H4 (cell line): ENCODE measurements at places on chromosomes 11 and 22. TPM values are rescaled to one million over a fixed set of nuclear protein-coding genes. Genes with fewer than 3 reads are reported as not detected.

- DNase-seq, result peak; percentile 47
These were observed 18.4 kb downstream of the SELENOO start for GRCh38 chr22:50218996-50219727.

DNA sequence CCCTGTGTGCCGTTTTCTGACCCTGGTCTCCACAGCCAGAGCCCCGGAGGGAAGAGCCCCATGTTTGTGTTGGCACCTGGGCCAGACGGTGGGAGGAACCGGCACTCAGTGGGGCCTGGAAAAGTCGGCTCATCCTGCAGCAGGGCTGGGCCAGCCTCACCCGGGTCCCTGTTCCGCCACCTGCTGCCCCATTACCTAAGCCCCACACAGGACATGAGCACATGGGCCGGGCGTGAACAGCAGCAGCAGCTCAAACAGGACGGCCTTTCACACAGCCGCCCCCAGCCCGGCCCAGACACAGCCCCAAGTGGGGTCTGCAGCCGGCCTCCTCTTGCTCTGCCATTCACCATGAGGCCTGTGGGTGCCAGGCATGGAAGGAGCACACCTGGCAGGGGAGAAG lies 302.4 kb downstream of the MN1 start:
- DNase-seq, result no peak

- no peak for DNase-seq
These were observed 320.5 kb downstream of the MIAT start for GRCh38 chr22:26977741-26978376.

- no peak for DNase-seq
These were observed 132.2 kb upstream of the NECTIN1 start for GRCh38 chr11:119861160-119861559.

GRCh38 chr22:48517039-48518030 lies 1310.3 kb downstream of the BRD1 start:
- DNase-seq, result no peak

GRCh38 chr11:60862171-60862570 lies 5.2 kb upstream of the ZP1 start:
- DNase-seq, result no peak

DNA sequence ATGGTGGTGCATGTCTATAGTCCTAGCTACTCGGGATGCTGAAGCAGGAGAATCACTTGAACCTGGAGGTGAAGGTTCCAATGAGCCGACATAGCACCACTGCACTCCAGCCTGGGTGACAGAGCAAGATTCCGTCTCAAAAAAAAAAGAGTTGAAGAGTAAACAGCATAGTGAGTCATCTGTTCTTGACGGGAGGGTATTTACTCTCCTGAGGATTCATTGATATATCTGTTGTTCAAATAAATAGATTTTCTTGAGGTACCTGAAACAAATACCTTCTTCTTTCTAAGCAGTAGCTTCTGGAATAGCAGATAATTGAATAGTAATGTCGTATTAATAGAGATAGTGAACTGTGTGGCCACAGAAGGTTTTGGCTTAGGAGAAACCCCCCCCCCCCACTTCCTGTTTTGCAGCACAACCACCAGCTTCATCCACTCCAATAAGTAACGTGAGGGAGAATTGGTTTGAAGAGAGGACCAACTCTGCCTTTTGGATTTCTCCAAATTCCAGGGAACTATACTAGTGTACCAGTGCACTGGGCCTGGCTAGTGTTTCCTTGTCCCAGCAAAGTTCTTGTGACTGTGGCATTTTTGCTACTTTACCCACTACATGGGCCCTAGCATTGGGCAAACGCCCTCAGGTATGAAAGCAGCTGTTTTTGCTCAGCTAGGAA lies 90.0 kb downstream of the PRMT3 start:
- peak; percentile 26 for DNase-seq

DNA sequence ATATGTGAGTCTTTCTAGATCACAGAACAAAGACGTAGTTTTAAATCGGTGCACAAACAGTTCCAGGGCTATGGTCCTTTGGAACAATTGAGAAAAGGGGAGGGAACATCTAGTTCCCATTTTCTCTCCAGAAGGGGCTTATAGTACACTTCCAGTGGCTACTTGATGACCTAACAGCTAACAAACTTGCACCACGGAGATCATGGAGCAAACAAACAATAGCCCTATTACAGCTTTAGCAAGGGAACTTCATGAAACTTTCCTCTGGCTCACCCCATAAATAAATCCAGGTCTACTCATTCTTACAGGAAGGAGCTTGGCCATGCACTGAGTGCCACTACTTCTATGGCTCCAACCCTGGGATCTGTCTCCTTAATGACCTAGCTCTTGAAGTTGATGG lies 8.3 kb upstream of the FOLR2 start:
- DNase-seq, result no peak

GPR83 gene
- 0.06 TPM in 1 of 2 replicates, not detected in the other for total RNA-seq

FOXRED1 gene
- 29.0 and 40.3 TPM in 2 replicates for total RNA-seq

ZNF214 gene
- total RNA-seq, result 5.5 and 9.3 TPM in 2 replicates

GDPD4 gene
- not detected in 2 replicates for total RNA-seq
